Stimulated activated naive CD4-positive, alpha-beta T cell (primary cell): ENCODE measurements at places on chromosomes 4 and X.

GRCh38 chr4:188534917-188535316, 395.7 kb downstream of the TRIML1 start:
- DNase-seq, result no peak

- DNase-seq, result no peak
Observed at GRCh38 chr4:153326513-153326912, 18.0 kb upstream of the MND1 start.

DNA sequence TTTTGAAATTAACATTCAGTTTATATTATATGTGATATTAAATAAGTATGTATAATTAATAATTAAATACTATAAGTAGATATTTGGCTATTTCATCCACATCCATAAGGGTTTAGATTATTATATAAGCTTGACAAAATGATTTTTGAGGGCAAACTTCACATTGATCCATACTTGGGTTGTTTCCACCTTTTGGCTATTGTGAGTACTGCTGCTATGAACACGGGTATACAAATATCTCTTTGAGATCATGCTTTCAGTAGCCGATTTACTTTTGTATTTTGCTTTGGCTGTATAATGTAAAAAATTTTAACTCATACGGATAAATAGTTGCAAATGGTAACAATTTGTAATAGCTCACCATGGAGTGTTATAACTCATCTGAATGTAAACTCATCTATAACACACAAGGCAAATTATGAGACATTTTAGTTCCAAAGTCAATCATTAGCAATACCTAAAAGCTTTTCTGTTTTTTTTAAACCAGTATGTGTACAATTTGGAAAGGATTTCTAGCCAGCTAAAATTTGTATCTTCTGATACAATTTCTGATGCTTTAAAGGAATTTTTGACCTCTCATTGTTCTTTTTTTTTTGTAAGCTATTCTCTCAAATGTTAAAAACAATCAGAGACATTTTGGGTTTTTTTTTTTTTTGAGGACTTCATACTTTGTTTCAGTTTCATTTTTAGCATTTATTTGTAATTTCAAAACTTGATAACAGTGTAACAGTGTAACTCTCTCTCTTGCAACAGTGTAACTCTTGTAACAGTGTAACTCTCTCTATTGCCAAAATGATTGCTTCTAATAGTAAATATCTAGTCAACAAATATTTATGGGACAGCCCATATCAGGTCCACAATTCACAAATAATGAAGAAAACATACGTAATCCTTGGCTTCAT, 51.8 kb upstream of the ARX start:
- DNase-seq, result no peak

DNA sequence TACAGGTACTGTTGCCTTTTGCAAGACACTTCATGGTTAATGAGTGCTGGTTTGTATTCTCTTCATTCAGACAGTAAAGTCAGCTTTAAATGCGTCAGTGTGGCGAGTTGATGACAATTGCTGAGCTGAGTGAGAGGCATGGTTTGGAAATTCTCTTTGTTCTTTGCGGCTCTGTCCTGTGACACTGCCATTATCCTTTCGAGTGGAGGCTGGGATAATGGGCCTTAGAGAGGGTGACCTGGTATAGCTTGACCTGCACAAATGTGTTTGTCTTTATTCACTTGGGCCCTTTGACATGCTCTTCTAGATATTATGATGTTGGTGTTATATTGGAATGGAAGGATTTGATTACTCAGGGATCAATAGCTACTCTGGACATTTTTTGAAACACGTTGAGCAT, 208.5 kb upstream of the FAT1 start:
- DNase-seq, result no peak

DNA sequence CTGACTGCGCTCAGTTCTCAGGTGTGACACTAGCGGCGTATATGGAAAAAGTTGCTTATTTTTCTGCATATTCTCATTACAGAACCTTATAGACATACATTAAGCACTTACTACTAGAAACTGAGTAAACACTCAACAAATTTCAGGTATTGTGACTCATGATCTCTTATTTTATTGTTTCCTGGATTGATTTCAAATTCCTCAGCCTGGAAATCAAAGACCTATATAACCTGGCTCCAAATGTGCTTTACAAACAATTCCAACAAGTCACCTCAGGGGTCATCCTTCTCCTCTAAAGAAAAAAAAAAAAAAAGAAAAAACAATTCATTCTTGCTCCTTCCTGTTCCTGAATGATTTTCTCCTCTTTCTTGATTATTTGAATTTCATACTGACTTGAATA, 152.3 kb downstream of the ADAM29 start:
- DNase-seq, result no peak

- no peak for DNase-seq
Observed at GRCh38 chr4:108738003-108738706, 24.7 kb downstream of the ETNPPL start.

- DNase-seq, result peak; percentile 6
Observed at GRCh38 chr4:183430317-183430993, 14.0 kb upstream of the CDKN2AIP start.

DNA sequence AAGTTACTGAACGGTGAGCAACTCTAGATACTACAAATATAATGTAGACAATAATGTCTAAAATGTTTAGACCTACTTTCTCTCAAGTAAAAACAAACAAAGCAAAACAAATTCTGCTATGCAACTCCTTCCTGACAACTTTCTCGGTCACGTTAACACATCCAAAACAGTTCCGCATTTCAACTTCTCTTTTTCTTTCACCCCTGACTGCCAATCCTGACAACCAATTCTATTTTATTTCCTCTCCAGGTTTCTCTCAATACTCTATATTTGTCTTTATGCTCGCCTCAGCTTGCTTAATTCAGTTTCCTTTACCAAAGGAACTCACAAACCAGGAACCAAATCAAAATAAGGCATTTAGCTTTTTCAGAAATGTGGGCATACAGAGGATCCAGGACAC, 513.0 kb downstream of the FSTL5 start:
- DNase-seq, result no peak

- DNase-seq, result no peak
Observed at GRCh38 chrX:37910186-37910585, 62.8 kb upstream of the DYNLT3 start.

DNA sequence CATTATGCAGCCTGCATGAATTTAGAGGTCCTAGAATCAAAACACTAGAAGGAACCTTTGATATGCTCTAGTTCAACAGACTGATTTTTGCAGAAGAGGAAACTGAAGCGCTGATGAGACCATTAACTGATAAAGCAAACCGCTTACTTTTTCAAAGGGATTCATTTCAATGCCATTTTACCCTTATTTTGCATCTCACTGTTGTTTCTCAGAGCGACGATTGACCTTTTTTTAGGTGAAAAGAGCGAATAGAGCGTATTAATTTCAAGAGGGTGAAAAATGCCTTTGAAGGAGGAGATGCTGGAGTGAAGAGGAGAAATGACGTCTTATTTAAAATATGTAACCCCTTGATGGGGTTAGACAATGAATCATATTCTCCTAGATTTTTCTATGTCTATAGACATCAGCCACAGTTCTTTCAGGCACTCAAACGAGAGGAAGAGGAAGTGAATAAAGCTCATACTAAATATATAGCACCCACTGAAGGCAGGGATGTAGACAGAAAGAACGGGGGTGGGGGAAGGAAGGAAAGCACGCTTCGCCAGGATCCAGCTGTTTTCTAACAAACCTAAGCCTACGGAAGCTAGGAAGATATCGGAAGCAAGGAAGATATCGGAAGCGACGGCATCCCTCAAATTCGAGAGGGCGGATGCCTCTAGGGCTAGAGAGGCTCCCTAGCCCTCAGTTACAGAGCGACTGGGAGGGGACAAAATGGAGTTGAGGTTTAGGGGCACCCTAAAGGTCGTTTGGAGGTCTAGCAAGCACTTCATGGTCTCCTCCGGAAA, 848 bp downstream of the ACSL4 start:
- DNase-seq, result peak; percentile 42

GRCh38 chr4:147975325-147975724, 243.4 kb downstream of the ARHGAP10 start:
- no peak for DNase-seq

DNA sequence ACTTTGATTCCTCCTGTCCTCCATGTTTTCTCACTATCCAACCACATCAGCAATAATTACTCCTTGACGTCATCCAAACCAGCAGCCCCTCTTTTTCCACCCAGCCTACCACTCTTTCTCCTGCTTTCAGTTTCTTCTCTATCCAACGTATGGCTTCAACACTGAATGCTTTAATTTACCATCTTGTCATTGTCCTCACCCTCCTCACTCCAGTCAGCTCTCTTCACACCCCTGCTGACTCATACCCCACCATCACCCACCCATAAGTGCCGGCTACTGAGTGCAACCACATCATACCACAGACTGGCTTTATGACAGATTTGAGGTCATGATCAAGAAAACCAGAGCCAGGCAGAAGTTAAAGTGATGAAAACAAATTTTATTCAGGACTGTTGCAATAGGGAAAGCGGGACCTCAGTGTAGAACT, 9.8 kb upstream of the ANXA5 start:
- no peak for DNase-seq

DNA sequence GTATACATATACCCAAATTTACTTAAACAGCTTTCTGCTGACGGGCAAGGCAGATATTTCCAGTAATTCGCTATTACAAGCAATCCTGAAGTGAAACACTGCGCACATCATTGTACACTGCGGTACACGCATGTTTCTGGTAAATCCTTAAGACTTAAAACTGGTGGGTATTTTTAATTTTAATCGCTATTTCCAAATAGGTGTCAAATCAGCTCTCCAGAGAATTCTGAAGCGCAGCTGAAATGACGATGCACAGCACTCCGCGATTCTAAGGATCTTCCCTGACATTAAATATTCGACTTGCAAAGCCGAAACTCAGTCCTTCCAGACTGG, 361 bp downstream of the TMEM128 start:
- no peak for DNase-seq

GRCh38 chr4:44147571-44148075, 301.0 kb downstream of the KCTD8 start:
- DNase-seq, result no peak

DNA sequence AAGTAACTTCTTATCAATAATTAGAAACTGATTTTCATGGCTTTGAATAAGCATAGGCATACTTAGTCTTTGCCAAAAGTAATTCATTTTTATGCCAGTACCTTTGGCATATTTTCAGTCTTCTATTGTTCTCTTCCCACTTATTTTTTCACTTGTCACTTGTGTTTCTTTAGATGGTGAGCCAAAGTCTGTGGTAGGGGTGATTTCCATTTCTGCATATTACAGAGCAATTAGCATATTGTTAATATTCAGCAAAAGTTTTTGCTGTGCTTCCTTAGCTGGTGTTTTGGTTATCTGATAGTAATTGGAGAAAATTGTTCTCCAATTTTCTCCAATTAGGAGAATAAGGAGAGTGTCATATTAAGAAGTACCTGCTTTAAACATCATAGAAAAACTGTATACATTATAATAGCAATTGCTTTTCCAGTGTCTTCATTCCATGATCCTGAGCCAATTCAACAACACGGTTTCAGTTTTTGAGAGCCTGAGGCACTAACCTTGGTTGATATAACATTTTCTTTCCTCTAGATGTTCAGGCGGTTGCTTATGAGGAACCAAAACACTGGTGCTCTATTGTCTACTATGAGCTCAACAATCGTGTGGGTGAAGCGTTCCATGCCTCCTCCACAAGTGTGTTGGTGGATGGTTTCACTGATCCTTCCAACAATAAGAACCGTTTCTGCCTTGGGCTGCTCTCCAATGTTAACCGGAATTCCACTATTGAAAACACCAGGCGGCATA, 64.7 kb downstream of the SMAD1 start:
- no peak for DNase-seq

GRCh38 chr4:6474705-6475457, 2.5 kb upstream of the PPP2R2C start:
- DNase-seq, result no peak

DNA sequence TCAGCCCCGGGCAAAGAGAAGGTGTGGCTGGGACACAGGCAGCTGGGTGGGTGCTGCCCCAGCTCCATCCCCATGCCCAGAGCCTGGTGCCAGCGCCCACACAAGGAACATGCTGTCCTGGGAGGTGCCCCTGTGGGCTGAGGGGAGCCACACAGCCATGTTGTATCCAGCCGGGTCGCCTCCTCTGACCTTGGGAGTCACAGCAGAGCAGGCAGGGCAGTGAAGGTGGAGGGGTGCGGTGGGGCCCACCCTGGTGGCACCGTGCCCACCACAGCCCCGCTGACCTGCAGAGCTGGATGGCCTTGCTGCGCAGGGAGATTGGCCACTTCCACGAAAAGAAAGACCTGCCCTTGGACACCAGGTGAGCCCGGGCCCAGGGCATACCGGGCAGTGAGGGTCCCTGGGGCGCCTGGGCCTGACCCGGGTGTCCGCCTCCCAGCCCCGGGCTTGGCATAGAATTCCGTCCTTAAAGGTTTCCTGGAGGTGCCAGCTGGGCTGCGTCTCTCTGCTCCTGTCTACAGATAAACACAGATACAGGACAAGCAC, 18.7 kb upstream of the ADD1 start:
- DNase-seq, result no peak

DNA sequence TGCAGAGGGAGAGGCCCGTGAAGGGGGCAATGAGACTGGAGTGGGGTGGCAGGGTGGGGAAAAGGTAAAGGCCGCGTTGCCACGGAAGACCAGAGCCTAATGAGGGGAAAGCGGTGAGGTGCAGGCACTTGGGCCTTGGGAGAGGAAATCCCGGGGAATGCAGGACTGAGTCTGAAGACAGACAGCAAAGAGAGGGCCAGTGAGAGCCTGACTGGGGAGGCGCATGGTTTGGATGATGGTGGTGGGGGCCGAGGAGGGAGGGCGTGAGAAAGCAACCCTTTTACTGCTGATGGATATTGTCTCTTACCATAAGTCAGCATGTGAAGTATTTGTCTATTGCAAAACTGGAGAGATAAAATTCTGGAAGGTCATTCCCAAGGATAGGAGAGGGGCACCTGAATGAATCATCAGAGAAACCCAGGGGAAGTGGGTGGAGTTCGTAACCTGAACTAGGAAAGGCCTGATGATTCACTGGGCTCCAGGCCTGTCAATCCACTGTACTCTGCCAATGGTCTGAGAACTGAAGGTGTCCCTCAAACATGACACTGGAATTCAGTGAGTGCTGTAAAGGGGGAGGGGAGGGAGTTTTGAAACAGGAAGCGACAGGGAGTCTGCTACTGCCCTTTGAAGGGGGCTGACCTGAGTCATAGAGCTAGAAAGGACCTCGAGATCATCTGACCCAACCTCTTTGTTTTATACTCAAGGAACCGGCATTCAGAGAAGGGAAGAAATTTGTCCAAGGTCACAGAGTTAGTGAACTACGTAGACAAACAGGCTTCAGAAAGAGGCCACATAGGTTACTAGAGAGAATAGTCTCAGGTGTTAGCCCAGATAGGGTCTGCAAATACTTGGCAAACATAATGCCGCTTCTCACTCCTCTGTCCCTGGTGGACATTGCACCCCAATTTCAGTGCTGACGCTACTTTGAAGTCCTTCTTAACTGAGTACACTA, 52.2 kb downstream of the NALF2 start:
- no peak for DNase-seq

GRCh38 chr4:147790412-147790811, 58.5 kb downstream of the ARHGAP10 start:
- DNase-seq, result no peak

DNA sequence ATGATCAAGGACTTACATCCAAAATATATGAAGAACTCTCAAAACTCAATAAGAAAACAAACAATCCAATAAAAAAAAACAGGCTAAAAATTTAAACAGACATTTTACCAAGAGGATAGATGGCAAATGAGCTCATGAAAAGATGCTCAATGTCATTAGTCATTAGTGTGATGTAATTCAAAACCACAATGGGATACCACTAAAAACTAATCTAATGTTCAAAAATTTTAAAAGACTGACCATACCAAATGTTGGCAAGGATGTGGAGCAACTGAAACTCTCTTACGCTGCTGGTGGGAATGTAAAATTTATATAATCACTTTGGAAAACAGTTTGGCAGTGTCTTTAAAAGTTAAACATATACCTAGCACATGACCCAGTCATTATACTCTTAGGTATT, 43.7 kb downstream of the RPS6KA6 start:
- no peak for DNase-seq

- DNase-seq, result no peak
Observed at GRCh38 chrX:135981010-135981409, 4.2 kb upstream of the SLC9A6 start.
